Thyroid gland (tissue), 4 donors: ENCODE measurements at places on chromosomes 2 and 18.

- H3K36me3 ChIP-seq: no peaks in the 10 kb centered on the region
- H3K4me3 ChIP-seq: no peak overlapping the region
- H3K27ac ChIP-seq: peak overlapping the region; percentile 51
- peak; percentile 38 for DNase-seq
- peaks cover 51% of the 10 kb centered on the region for H3K4me1 ChIP-seq
These were observed 14.1 kb downstream of the MERTK start for GRCh38 chr2:111912547-111912946.

DNA sequence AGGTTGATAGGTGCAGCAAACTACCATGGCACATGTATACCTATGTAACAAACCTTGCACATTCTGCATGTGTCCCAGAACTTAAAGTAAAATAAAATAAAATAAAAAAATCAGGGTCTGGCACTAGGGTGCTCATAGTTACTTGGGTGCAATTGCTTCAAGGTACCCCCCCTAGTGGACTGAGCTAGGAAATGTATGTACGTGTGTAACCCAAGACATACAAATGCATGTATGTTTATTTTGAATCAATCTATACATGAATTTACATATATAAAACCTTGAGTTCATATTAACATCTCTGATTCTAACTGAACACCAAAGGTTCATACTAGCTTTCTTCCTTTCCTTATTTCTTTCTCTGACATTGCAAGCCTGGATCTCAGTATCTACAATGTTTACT, 51.5 kb downstream of the USP37 start:
- no peak for DNase-seq
- no peak overlapping the region for H3K27ac ChIP-seq
- no peaks in the 10 kb centered on the region for H3K36me3 ChIP-seq
- H3K4me3 ChIP-seq: no peak overlapping the region
- H3K27me3 ChIP-seq: no peaks in the 10 kb centered on the region

GRCh38 chr2:188278388-188279092, 13.1 kb upstream of the GULP1 start:
- H3K27ac ChIP-seq: no peak overlapping the region
- no peaks in the 10 kb centered on the region for H3K27me3 ChIP-seq
- no peaks in the 10 kb centered on the region for H3K4me1 ChIP-seq
- no peak for DNase-seq
- H3K4me3 ChIP-seq: no peak overlapping the region

DNA sequence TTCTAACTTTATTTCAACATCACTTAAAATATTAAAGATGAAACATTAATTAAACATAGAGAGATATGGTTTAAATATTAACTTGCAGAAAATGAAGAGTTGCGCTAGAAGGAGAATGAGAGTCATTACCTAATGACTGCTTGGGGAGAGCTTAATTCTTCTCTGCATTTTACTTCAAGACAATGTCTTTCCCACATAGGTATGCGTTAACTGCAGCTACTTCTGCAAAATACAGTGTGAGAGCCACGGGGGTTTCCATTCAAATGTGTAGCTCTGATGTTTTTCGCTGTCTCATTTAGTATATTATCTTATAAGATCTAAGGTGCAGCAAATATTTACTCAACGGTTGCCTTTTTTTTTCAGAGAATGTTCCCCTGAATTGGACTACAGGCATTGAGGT, 126.7 kb downstream of the TMX3 start:
- H3K4me1 ChIP-seq: no peaks in the 10 kb centered on the region
- H3K4me3 ChIP-seq: no peak overlapping the region
- no peak for DNase-seq
- no peak overlapping the region for H3K27ac ChIP-seq
